ENCODE measurements at places on chromosomes 4 and X.
A peak's percentile ranks its signal among the peaks of the same experiment; 100 is the strongest.

DNA sequence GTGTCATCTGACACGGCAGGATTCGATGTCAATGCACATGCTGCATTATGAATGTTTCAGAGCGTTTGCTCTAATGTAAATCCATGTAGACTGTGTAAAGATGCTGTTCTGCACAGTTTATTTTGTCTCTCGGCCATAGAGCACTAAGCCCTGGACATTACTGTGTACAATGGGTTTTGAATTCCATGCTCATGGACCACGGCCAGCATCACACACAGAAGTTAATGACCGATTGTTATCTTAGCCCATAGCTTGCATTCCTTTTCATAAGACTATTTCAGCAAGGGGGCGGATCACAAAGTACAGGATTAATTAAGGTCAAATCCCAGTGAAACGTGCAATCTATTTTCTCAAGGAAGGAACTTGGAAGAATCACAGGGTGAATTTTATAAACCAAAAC, 286.1 kb upstream of the TENM3 start:
- DNase-seq: peak; percentile 93

DNA sequence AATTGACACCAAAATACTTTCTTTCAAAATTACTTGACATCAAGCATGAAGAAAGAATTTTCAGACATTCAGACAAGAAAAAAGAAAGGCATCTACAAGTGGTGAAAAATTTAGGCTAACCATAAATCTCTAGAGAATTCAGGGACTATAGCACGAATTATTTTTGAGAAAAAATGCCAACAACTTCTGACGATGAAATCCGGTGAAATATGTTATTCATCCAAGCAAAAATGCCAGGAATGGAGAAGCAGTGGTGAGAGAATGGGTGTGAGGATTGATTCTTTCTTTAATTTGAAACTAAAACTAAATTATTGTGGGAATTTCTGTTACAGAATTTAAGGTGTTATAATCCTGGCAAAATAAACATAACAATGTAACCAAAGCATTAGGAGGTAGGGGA, 69.4 kb upstream of the SORBS2 start:
- peak; percentile 56 for DNase-seq

DNA sequence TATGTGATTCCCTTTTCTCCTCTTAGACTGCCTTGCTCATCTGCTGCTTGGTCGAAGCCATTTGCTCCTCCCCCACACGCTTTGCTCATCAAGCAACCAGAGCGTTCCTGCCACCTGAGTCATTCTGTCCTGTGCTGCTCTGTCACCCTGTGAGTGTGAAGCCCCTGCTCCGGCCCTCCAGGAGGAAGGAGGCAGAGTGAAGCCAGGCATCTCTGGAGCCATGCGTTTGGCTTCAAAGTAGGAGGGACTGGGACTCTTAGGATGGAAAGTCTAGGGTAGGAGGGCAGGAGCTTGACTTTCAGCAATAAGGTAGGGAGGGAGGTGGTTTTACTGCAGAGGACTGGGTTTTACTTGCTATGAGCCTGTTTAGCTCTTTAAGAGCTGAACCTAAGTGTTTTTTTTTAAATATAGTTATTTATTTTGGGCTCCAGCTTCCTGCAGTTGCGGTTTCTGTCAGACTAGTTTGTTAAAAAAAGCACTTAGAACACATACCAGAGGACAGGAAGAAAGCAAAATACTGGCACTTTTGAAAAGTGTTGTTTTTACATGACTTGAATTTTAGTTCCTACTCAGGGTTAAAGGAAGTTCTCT, 63.6 kb downstream of the SPINK2 start:
- peak; percentile 65 for DNase-seq

- no peak for DNase-seq
Observed at GRCh38 chr4:57270346-57270745, 160.2 kb upstream of the IGFBP7 start.

- no peak for DNase-seq
Observed at GRCh38 chr4:161260819-161261218, 903.0 kb downstream of the FSTL5 start.

DNA sequence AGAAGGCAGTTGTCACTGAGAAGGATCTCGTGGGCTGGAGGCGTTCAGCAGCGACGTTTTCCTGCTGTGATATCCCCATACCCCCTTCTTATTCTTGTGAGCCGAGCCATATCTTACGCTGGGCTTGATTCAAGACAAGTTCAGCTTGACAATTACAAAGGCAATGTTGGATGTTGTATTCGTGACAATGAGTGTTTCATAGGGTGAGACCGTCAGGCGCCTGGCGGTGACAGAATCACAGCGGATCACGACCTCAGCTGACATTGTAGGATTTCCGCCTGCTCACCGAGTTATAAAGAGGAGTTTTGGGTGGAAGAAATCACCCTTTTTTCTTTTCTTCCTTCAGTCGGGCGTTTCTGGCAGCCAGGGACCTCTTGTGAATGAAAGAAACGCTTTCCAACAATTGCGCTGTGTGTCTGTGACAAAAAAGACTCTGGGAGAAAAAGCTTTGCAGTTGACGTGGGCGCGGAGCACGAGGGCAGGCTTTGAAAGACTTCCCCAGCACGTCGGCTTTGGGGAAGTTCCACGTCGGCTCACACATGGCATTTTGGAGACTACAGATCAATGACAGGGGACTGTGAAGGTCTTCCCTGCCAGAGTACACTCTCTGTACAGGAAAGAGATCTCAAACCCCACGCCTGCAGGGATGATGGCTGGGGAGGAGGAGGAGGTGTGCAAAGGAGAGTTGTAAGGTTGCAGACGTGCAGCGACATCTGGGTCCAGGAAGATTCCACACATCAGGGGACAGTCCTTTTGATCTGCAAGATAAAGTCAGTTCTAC, 135.4 kb downstream of the CRLF2 start:
- no peak for DNase-seq

DNA sequence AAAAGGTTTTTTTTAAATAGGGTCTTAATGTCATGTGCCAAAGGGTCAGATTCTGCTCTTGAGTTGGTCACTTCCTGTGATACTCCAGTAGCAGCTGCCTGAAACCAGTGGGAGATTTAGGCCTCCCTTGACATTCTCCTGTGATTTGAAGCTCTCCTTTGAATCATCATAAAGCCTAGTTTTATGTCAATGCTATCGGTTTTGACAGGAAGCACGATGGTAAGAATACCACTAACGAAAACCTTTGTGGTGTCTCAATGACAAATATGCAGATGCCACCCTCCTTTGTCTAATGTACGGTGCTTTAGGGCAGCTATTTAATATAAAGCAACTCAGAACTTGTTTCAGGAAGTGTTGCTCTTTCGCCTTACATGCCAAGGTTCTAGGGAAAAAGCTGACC, 44.2 kb downstream of the CCNI start:
- no peak for DNase-seq

DNA sequence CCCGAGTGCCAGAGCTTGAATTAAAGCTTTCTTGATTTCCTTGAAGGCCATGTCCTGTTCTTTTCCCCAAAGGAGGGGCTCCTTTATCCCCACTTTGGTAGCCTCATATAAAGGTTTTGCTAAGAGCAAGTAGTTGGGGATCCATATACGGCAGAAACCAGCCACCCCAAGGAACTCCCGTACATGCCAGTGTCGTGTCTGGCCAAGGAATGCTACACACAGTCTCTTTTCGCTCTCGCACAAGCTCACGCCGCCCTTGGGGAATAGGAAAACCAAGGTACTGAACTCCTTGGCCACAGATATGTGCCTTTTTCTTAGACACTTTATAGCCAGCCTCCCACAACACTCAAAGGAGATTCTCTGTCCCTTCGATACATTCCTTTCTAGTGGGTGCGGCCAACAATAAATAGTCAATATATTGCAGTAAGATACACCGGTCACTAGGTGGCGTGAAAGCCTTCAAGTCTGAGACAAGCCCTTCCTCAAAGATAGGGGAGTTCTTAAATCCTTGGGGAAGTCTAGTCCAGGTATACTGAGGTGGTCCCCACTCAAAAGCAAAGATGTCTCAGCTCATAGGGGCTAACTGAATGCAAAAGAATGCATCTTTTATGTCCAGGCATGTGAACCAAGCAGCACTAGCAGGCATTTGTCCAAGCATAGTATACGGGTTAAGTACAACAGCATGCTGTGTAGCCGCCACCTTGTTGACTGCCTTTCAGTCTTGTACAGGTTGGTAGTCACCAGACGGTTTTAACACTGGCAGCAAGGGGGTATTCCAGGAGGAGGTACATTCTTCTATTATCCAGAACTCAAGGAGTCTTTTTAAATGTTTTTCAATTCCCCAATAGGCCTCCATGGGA, 57.8 kb upstream of the XAGE1B start:
- DNase-seq: peak; percentile 8

DNA sequence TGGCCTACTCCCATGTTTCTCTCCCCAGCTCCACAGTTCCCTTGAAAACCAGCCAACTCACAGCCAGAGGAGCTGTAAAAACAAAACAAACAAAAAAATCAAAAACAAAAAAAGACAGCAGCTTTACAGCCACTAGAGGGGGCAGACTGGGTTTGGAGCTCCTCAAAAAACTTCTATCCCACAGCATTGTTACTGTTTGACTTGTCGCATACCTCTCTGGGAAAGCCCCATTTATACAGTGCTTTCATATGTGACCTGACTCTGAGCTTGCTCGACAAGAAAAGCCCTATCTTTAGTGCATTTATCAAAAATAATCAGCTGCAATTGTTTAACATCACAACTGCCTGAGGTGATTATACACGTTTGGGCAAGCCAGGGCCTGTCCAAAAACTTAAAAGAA, 21.6 kb downstream of the TSPAN6 start:
- no peak for DNase-seq

DNA sequence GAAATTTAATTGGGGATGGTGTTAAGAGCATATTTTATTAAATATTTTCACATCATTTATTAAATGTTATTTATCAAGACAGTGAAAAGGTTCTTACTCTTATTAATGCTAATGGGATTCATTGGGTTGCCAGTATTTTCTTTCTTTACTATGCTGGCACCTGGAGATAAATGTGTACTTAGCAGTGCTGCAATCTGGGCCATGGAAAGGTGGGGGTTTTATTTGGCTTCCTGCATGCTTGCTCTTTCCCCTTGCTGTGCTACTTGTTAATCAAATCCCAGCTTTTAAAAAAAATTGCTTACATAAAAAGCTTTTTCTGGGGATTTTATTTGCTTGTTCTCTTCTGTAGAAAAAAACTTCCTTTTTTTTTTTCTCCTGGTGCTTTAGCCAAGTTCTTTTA, 48.3 kb downstream of the ZAR1 start:
- DNase-seq: no peak

- DNase-seq: no peak
Observed at GRCh38 chrX:150935467-150935866, 37.0 kb upstream of the CD99L2 start.

DNA sequence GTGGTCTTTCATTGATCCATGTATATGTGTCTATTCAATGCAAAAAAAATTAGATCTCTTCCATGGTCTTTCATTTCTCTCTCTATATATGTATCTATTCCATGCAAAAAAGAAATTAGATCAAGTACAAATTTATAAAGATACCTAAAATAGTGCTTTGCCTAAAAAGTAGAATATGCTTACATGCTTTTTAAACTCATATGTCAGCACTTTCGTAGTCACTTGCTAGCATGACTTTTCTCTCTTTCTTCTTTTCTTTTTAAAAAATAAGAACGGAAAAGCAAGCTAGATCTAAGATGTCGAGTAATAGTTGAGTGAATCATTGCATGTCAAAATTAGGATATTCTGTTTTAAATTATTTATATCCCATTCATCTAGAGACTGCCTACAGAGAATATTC, 50.9 kb downstream of the PKD2 start:
- no peak for DNase-seq

DNA sequence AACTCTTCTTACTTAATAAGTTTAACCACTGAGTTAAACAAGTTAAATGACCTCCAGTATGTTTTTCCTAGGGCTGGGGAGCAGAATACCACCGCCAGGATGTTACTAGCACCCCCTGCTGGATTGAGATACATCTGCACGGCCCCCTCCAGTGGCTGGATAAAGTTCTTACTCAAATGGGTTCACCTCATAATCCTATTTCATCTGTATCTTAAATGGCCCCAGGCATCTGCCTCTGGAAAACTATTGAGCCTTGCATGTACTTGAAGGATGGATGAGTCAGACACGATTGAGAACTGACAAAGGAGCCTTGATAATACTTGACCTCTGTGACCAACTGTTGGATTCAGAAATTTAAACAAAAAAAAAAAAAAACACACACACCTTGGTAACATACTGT, 61.5 kb upstream of the MMAA start:
- no peak for DNase-seq
